ENCODE measurements at places on chromosomes 7 and 10.

- no peak for DNase-seq
- no peak overlapping the region for H3K27ac ChIP-seq
- no peaks in the 10 kb centered on the region for H3K27me3 ChIP-seq
- no peaks in the 10 kb centered on the region for H3K4me1 ChIP-seq
- H3K36me3 ChIP-seq = no peaks in the 10 kb centered on the region
- no peak overlapping the region for H3K4me3 ChIP-seq
Measured at GRCh38 chr10:47458466-47459154, 25.3 kb downstream of the ANXA8 start.

- no peaks in the 10 kb centered on the region for H3K27me3 ChIP-seq
- no peaks in the 10 kb centered on the region for H3K36me3 ChIP-seq
Measured at GRCh38 chr7:138610671-138611170, 90.4 kb downstream of the SVOPL start.

- DNase-seq = no peak
- H3K27ac ChIP-seq = no peak overlapping the region
- H3K4me1 ChIP-seq = no peaks in the 10 kb centered on the region
- H3K4me3 ChIP-seq = no peak overlapping the region
- no peaks in the 10 kb centered on the region for H3K27me3 ChIP-seq
- H3K36me3 ChIP-seq = no peaks in the 10 kb centered on the region
Measured at GRCh38 chr7:154676422-154677073, 326.4 kb downstream of the PAXIP1 start.

DNA sequence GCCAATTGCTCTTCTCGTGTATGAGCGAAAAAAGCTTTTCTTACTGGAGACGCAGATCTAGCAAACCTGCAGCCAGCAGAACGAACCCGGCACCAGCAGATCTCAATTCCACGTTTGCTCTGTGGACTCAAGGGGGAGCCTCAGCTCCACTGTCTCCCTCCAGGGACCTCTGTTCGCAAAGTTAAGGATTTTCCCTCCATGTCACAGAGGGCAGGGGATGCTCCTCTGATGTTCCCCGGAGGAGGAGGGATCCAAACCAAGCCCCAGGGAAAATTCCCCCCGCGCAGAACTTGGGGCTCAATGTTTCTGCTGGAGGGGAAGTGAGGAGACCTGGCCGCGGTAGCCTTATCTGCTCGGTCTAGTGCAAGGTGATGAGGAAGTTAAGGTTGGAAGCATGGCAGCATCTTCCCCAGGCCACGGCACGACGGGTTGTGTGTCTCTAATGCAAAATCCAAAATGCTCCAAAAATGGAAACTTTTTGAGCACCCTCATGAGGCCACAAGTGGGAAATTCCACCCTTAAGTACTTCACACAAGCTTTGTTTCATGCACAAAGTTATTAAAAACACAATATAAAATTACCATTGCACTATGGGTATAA, 9.0 kb downstream of the IQCE start:
- peak; percentile 38 for DNase-seq
- no peak overlapping the region for H3K27ac ChIP-seq
- H3K36me3 ChIP-seq = peaks cover 11% of the 10 kb centered on the region
- H3K4me1 ChIP-seq = no peaks in the 10 kb centered on the region

DNA sequence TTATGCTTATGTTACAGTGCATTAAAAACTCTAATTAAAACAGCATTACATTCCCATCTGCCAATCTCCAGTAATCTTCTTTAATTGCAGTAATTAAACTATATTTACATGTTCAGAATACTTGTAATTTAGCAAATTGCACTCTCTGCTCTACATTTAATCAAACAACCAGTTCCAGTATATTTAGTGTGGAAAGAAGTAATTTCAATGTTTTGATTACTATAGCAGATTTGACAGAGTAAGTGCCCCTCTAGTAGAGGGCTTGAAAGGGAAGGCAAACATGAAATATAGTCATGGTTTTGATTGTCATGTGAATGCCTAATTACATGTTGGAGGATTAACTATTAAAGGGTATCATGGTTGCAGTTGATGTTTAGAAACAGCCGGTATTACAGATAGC, 739.7 kb downstream of the AUTS2 start:
- H3K27me3 ChIP-seq = no peaks in the 10 kb centered on the region
- H3K36me3 ChIP-seq = no peaks in the 10 kb centered on the region
- H3K27ac ChIP-seq = no peak overlapping the region
- H3K4me3 ChIP-seq = no peak overlapping the region
- DNase-seq = no peak
- H3K4me1 ChIP-seq = no peaks in the 10 kb centered on the region

DNA sequence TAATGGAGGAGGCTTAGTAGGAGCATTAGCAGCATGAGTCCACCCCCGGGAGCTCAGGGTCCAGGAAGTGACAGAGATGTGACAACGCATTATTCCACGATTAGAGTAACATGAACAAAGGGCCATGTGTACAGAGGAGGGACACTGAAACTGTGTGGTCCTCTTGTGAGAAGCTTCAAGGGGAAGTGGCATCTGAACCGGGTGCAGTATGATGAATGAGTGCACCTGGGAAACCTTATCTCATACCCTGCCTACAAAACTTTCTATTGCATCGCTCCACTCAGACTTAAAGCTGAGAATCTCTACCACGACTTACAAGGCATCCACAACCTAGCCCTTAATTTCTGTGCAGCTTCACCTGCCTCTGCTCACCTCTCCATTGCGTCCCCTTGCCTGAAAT, 115.3 kb upstream of the AMPH start:
- no peaks in the 10 kb centered on the region for H3K4me1 ChIP-seq
- no peak overlapping the region for H3K27ac ChIP-seq
- no peak for DNase-seq
- peaks cover 41% of the 10 kb centered on the region for H3K36me3 ChIP-seq
- H3K27me3 ChIP-seq = no peaks in the 10 kb centered on the region

DNA sequence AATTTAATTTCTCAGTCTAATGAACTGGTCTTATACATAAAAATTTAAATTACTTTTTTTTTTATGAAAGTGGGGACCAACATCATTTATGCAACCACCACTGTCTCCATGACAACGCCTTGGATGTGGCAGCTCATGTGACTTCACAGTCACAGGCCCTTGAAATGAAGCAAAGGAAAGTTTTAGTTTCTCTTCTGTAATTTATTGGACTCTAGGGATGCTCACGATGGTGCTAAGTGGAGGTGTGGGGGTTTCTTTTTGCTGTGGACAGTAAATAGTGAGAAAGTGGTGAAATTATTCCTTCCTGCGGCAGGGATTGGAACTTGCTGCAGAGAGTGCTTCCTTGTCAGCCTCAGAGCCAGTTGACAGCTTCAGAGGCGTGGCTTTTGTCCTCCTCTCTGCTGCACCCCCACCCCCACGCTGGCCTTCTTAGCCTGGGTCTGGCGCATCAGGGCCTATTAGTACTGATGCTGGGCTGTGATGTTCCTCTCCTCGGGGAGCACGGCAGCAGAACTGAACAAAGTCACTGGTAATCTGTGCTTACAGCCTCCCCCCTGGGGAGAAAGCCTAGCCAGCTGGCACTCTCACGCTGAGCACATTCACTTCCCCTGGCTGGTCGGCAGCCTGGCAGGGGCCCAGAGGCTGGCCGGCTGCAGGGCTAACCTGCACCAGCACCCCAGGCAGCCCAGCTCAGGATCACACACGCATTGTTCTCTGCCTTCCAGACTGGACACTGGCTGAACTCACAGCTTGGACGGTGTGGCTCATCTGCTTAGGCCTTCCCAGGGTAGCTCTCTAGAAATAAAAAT, 517.5 kb upstream of the GALNT17 start:
- no peaks in the 10 kb centered on the region for H3K36me3 ChIP-seq
- no peak overlapping the region for H3K27ac ChIP-seq
- no peak overlapping the region for H3K4me3 ChIP-seq
- DNase-seq = peak; percentile 76

DNA sequence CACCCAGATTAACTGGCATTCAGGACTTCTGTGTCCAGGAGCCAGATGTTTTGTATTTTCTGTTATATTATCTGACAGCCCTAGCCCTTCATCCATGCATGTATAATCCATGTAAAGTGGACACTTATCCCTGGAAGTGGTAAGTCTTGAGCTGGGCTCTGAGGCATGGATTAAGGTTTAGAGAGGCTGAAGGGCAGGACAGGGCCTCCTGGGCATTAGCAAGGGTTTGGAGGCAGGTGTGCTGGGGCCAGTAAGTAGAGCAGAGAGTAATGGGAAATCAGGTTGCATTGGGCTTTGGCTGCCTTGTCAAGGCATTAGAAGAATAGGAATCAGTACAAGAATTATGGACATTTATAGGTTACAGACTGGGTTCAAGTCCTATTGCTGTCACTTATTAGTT, 138.0 kb downstream of the DYNC1I1 start:
- no peak overlapping the region for H3K27ac ChIP-seq
- H3K4me1 ChIP-seq = no peaks in the 10 kb centered on the region
- no peak overlapping the region for H3K4me3 ChIP-seq

- no peak overlapping the region for H3K4me3 ChIP-seq
- no peak for DNase-seq
- no peaks in the 10 kb centered on the region for H3K36me3 ChIP-seq
- H3K27me3 ChIP-seq = no peaks in the 10 kb centered on the region
- no peaks in the 10 kb centered on the region for H3K4me1 ChIP-seq
- H3K27ac ChIP-seq = no peak overlapping the region
Measured at GRCh38 chr10:130040351-130040750, 70.3 kb downstream of the C10orf143 start.

DNA sequence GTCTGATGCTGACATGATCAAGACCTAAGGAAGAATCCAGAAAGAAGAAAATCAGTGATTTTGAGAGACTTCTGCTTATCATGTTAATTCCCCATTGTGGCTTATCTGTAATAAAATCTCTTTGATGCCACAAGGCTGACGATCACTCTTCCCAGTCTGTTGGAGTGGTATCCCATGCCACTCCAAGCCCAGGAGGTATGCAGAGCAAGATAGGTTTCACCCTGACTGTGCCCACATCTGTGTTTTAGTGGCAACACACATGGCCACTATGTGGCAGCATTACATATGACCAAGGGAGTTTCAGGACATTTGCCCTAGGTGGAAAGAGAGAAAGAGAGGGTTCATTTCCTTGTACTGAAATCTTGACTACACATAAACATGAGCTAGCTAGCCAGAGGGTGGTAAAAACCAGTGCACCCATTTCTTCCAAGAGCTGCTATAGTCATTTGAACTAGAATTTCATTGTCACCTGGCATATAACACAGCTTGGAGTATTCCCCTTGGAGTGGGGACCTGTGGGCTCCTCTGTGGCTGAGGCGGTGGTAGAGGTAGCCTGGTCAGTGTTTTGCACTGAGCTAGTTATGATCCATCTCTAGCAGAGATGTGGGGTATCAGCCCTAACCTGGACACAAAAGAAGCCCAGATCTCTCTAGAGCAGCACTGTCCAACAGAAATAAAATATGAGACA, 20.8 kb downstream of the LAMB4 start:
- H3K27me3 ChIP-seq = no peaks in the 10 kb centered on the region
- H3K36me3 ChIP-seq = no peaks in the 10 kb centered on the region
- DNase-seq = no peak
- H3K27ac ChIP-seq = no peak overlapping the region

GRCh38 chr10:101053516-101053915, 8.3 kb upstream of the KAZALD1 start:
- peaks cover 3% of the 10 kb centered on the region for H3K27me3 ChIP-seq
- no peak overlapping the region for H3K27ac ChIP-seq
- peaks cover 10% of the 10 kb centered on the region for H3K4me1 ChIP-seq
- no peak overlapping the region for H3K4me3 ChIP-seq
- H3K36me3 ChIP-seq = no peaks in the 10 kb centered on the region

GRCh38 chr10:86687750-86688149, 19.4 kb downstream of the LDB3 start:
- H3K4me3 ChIP-seq = no peak overlapping the region
- H3K27me3 ChIP-seq = no peaks in the 10 kb centered on the region
- H3K27ac ChIP-seq = peak overlapping the region; percentile 82
- H3K4me1 ChIP-seq = peaks cover 71% of the 10 kb centered on the region

DNA sequence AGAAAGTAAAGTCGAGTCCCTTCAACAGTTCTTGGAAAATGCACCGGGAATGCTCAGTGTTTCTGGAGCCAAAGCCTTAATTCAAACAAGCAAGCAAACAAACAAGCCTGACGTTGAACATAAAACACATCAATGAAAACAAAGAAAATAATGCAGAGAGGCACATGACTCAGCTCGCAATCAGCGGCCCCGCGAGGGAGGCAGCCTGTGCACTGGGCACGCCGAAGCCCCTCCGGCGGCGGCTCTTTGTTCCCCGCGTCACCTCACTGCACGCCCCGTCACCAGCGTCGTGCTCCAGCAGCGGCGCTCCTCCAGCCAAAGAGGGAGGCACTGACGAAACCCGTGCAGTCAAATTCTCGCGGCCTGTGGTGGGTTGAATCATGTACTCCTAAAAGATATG, 151.5 kb downstream of the DNAJB6 start:
- no peak overlapping the region for H3K4me3 ChIP-seq
- DNase-seq = no peak
- H3K36me3 ChIP-seq = no peaks in the 10 kb centered on the region
- no peaks in the 10 kb centered on the region for H3K4me1 ChIP-seq

- no peak for DNase-seq
- no peaks in the 10 kb centered on the region for H3K27me3 ChIP-seq
- H3K4me3 ChIP-seq = no peak overlapping the region
- no peak overlapping the region for H3K27ac ChIP-seq
Measured at GRCh38 chr7:157406971-157407370, 70.2 kb downstream of the DNAJB6 start.

- no peaks in the 10 kb centered on the region for H3K36me3 ChIP-seq
- peaks cover 38% of the 10 kb centered on the region for H3K4me1 ChIP-seq
- H3K27me3 ChIP-seq = no peaks in the 10 kb centered on the region
- peak; percentile 75 for DNase-seq
- H3K27ac ChIP-seq = peak overlapping the region; percentile 97
Measured at GRCh38 chr7:4683043-4683883, 1.2 kb downstream of the FOXK1 start.

- H3K36me3 ChIP-seq = no peaks in the 10 kb centered on the region
- H3K27me3 ChIP-seq = peaks cover 8% of the 10 kb centered on the region
- no peak overlapping the region for H3K27ac ChIP-seq
- no peaks in the 10 kb centered on the region for H3K4me1 ChIP-seq
- DNase-seq = no peak
Measured at GRCh38 chr7:55335786-55336185, 29.4 kb upstream of the LANCL2 start.

DNA sequence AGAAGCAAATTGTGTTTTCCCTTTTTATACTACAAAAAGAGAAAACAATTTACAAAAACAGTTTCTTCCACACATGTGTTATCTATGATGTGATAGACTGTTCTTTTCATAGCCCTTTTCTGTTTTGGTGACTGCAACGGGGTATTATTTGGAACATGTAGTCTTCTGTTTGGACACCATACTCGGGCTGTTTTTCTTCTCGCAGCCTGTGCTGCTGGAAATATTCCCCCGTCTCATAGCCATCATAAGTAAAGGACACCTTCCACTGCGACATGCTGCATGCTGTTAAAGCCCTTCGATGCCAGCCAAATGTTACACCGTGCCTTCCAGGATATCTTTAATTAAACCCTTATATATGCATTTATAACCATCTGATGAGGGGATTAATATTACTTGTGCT, 222.4 kb downstream of the BICC1 start:
- H3K4me3 ChIP-seq = peak overlapping the region; percentile 8
- no peaks in the 10 kb centered on the region for H3K36me3 ChIP-seq
- peak overlapping the region; percentile 3 for H3K27ac ChIP-seq
- H3K4me1 ChIP-seq = peaks cover 9% of the 10 kb centered on the region
- DNase-seq = no peak

- H3K4me3 ChIP-seq = no peak overlapping the region
- no peaks in the 10 kb centered on the region for H3K27me3 ChIP-seq
- no peak for DNase-seq
- no peak overlapping the region for H3K27ac ChIP-seq
Measured at GRCh38 chr10:80530251-80530650, 7.5 kb upstream of the SH2D4B start.
